ENCODE measurements at places on chromosomes 11 and 22. TPM values are rescaled to one million over a fixed set of nuclear protein-coding genes. Genes with fewer than 3 reads are reported as not detected.

The ANO1 gene
- 20.9 TPM for total RNA-seq

The PKNOX2 gene
- total RNA-seq, result 0.27 TPM

The SAC3D1 gene
- total RNA-seq, result 13.8 TPM

The OR52E8 gene
- not detected for total RNA-seq

The NCR3LG1 gene
- 5.2 TPM for total RNA-seq

The INPP5J gene
- total RNA-seq, result 22.7 TPM

The UBQLNL gene
- 0.48 TPM for total RNA-seq

The OR51B5 gene
- not detected for total RNA-seq

The TYR gene
- not detected for total RNA-seq

The STT3A gene
- total RNA-seq, result 73.2 TPM

The CATSPER1 gene
- total RNA-seq, result not detected

The SGSM1 gene
- total RNA-seq, result 2.5 TPM

The OR56A1 gene
- not detected for total RNA-seq

The C11orf16 gene
- not detected for total RNA-seq

The RASL10A gene
- total RNA-seq, result 1.2 TPM

The SHISAL1 gene
- 4.6 TPM for total RNA-seq

The KCNK4 gene
- 0.27 TPM for total RNA-seq

The OR51I2 gene
- total RNA-seq, result not detected

The GSTT2 gene
- not detected for total RNA-seq

The SLC22A8 gene
- not detected for total RNA-seq

The MS4A12 gene
- total RNA-seq, result 628 TPM

The MS4A7 gene
- total RNA-seq, result 43.5 TPM

The DNAJB7 gene
- total RNA-seq, result not detected

The LDHAL6A gene
- not detected for total RNA-seq

The GTSE1 gene
- 1.00 TPM for total RNA-seq

The LRRC4C gene
- total RNA-seq, result 0.64 TPM

The NAALAD2 gene
- total RNA-seq, result not detected

The SBF1 gene
- 85.3 TPM for total RNA-seq

The PANX3 gene
- not detected for total RNA-seq

The PDGFB gene
- 3.6 TPM for total RNA-seq

The IGLL5 gene
- total RNA-seq, result 33.8 TPM

The LDLRAD3 gene
- 4.4 TPM for total RNA-seq

The C22orf42 gene
- not detected for total RNA-seq

The PKDREJ gene
- 0.27 TPM for total RNA-seq

The MUC15 gene
- total RNA-seq, result not detected

The TPBGL gene
- total RNA-seq, result not detected

The MRGPRX4 gene
- total RNA-seq, result not detected

The PRG3 gene
- not detected for total RNA-seq

The TECTA gene
- 0.41 TPM for total RNA-seq

The MMP10 gene
- total RNA-seq, result not detected

The MAPK8IP1 gene
- total RNA-seq, result 2.0 TPM

The TSGA10IP gene
- total RNA-seq, result not detected

The SMIM35 gene
- total RNA-seq, result not detected

The GAL gene
- total RNA-seq, result not detected

The MS4A1 gene
- not detected for total RNA-seq

The BCL2L13 gene
- 60.0 TPM for total RNA-seq

The SLC16A8 gene
- total RNA-seq, result not detected

The MS4A6A gene
- 51.3 TPM for total RNA-seq

The KDM4E gene
- total RNA-seq, result not detected

The OR4P4 gene
- total RNA-seq, result not detected

The FXYD2 gene
- total RNA-seq, result 1.2 TPM

The OR51B4 gene
- total RNA-seq, result not detected

The APOL5 gene
- total RNA-seq, result not detected

The AQP11 gene
- 10.2 TPM for total RNA-seq

The PHLDA2 gene
- total RNA-seq, result not detected

The EEF1G gene
- total RNA-seq, result 1,144 TPM

The WNT11 gene
- total RNA-seq, result 14.6 TPM

The ST14 gene
- 365 TPM for total RNA-seq

All from transverse colon (tissue), 4 donors.